ENCODE measurements at places on chromosomes 1 and 21.

DNA sequence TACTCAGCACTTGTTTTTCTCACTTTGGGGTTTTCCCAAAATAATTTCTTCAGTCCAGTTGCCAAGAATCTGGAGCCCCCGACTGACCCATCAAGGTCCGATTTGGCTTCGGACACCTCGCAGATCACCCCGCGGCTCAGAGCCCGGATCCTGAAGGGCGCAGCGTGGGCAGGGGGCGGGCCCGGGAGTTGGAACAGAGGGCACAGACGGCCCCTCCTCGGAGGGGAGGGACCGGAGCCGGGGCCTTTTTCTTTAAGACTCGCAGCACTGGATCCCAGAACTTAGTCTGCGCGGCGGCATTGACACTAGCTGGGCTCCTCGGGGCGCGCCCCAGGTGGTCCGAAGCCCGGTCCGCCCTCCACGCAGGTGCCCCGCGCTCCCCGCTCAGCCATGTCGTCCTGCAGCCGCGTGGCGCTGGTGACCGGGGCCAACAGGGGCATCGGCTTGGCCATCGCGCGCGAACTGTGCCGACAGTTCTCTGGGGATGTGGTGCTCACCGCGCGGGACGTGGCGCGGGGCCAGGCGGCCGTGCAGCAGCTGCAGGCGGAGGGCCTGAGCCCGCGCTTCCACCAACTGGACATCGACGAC lies at the start of gene CBR3:
Gene CBR3, plus strand, starts transcription at position 277 of the 588 bp plus-strand sequence. Its CDS starts 114 bp downstream, at position 391.
- DNase-seq: peak; percentile 79

GRCh38 chr1:211908453-211908852 lies 77.9 kb upstream of the LPGAT1 start:
- no peak for DNase-seq

GRCh38 chr1:14580986-14581385 lies 17.5 kb upstream of the KAZN start:
- DNase-seq: no peak

GRCh38 chr1:178714453-178714852 lies 10.6 kb upstream of the RALGPS2 start:
- DNase-seq: no peak

DNA sequence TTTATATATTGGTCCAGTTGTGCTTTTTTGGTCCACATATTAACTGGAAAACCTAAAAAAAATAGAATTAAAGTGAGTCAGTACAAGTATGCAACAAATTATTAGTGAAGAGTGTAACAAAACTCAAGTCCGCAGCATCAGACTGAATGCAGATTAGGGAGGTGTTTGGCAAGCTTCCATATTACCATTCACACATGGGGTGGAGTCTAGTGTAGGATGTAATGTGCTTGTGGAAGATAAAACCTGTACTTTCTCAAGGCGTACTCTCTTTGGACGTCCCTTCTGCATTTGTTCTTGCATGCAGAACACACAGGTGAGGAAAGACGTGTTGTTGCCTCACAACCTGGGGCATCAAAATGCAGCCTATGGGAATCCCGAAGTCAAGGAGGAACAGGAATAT lies 668.7 kb downstream of the MRPL39 start:
- DNase-seq: no peak

- no peak for DNase-seq
These were observed 2.5 kb upstream of the WNT2B start for GRCh38 chr1:112506306-112506705.

- DNase-seq: no peak
These were observed 38.3 kb upstream of the SCMH1 start for GRCh38 chr1:41280202-41281032.

- DNase-seq: no peak
These were observed 37.1 kb upstream of the KANK4 start for GRCh38 chr1:62356257-62356835.

DNA sequence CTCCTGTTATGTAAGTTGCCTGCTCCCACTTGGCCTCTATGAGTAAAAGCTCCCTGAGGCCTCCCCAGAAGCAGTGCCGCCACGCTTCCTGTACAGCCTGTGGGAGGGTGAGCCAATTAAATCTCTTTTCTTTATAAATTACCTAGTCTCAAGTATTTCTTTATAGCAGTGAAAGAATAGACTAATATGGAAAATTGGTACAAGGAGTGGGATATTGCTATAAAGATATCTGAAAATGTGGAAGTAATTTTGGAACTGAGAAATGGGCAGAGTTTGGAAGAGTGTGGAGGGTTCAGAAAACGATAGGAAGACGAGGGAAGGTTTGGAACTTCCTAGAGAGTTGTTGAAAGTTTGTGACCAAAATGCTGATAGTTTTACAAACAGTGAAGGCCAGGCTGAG lies 572.3 kb downstream of the MATN1 start:
- no peak for DNase-seq

DNA sequence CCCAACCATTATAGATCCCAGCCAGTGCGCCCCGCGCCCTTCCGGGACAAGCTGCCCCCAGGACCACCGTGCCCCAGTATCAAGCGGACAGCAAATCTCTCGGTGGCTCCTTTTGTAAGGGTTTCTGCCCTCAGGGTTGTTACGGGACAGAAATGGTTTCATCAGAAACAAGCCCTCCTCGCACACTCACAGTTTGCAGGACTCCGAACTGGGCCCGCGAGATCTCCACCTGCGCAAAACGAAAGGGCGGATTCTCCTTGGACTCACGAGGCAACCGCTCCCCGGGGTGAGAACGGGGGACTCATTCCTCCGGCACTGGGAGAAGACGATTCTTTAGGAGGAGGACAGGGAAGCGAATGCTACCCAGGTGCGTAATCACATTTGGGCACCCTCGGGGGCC lies 51.1 kb upstream of the H6PD start:
- DNase-seq: no peak

DNA sequence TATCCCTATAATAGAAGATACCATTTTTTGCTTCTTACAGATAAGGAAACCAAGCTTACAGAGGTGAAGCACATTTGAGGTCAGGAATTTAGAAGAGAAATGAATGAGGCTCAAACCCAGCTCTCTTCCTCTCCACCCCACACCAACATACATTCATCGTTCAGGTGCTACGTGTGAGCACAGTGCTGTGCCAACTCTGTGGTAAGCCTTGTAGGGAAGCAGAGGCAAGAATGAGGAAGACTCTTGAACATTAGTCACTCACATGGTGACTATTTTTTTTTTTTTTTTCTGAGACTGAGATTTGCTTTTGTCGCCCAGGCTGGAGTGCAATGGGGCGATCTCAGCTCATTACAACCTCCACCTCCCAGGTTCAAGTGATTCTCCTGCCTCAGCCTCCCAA lies 314.0 kb downstream of the NTNG1 start:
- DNase-seq: no peak

- DNase-seq: no peak
These were observed 41.0 kb downstream of the NENF start for GRCh38 chr1:212473729-212474128.

GRCh38 chr1:11725616-11726015 lies 10.3 kb upstream of the AGTRAP start:
- DNase-seq: no peak

DNA sequence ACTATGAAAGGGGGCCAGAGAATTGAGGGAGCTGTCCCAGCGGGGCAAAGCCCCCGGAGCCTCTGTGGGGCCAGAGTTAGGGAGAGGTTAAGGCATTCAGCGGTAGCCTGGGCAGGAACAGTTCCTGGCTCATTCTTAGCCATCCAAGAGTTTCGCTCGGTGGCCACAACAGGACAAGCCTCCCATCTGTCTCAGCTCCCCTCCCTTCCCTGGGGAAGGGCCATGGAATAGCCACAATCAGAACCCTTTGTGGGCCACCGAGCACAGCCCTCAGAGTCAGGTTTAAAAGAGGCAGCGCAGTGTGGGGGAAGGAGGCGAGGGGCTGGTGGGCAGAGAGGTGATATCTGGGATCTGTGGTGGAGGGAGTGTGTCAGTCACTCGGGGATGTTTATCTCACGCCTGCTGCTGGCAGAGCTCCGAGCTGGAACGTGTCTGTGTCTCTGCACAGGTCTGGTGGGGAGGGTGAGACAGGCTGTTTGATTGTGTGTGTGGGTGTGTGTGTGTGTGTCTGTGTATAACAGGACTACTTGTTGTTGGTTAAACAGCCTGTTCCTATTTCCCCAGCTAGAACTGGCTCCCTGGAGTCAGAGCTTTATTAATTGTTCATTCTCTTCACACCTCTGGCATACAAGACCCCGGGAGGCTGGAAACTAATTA lies 49.6 kb upstream of the GOLT1A start:
- DNase-seq: no peak

DNA sequence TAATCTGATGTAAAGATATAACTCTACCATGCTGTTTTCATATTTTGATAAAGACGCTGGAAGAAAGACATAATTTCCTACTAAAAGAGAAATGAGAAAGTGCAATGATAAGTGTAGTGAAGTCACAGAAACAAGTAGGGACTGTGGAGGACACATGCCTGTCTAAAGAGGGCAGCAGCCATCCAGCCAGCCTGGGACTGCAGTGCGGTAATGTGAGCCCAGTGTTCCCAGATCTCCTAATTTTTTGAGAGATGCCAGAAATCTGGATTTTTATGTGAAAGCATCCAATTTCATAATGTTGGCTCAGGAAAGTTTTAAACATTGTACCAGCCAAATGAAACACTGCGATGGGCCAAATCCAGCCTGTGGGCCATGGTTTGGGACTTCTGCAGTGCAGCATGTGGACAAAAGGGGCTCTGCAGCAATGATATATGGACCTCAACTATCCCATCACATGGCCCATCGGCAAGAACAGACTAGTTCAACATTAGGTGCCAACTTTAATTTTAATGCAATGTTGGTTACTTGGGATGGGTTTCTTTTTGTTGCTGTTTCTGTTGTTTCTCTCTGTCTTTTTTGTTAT lies 329.5 kb downstream of the LTN1 start:
- no peak for DNase-seq
